ENCODE measurements at places on chromosomes 5 and 9. TPM values are rescaled to one million over a fixed set of nuclear protein-coding genes. Genes with fewer than 3 reads are reported as not detected.

PCDHB9 gene
- total RNA-seq, result 0.31 TPM

CDK5RAP2 gene
- total RNA-seq, result 26.9 TPM

LCN9 gene
- not detected for total RNA-seq

PPP3R2 gene
- total RNA-seq, result not detected

POU5F2 gene
- 3.0 TPM for total RNA-seq

FOXD4L6 gene
- total RNA-seq, result not detected

SPATA31C1 gene
- total RNA-seq, result not detected

C5orf46 gene
- total RNA-seq, result not detected

BNIP1 gene
- 24.2 TPM for total RNA-seq

TMEM8B gene
- total RNA-seq, result 2.0 TPM

RIGI gene
- total RNA-seq, result 5.6 TPM

GDNF gene
- not detected for total RNA-seq

F2R gene
- total RNA-seq, result 14.2 TPM

C5orf58 gene
- not detected for total RNA-seq

TCF7 gene
- total RNA-seq, result 193 TPM

ENTPD8 gene
- total RNA-seq, result not detected

TNFSF15 gene
- 2.9 TPM for total RNA-seq

OMD gene
- total RNA-seq, result not detected

PRDM9 gene
- total RNA-seq, result not detected

ZNG1C gene
- total RNA-seq, result 19.3 TPM

COL23A1 gene
- 0.10 TPM for total RNA-seq

XRCC4 gene
- total RNA-seq, result 5.0 TPM

IFNA5 gene
- total RNA-seq, result 0.10 TPM

SLC4A9 gene
- 0.10 TPM for total RNA-seq

WWC1 gene
- 0.10 TPM for total RNA-seq

LECT2 gene
- not detected for total RNA-seq

MARCOL gene
- not detected for total RNA-seq

WHRN gene
- 4.7 TPM for total RNA-seq

IGIP gene
- 2.3 TPM for total RNA-seq

LCN1 gene
- not detected for total RNA-seq

RARS1 gene
- 194 TPM for total RNA-seq

SLC23A1 gene
- total RNA-seq, result not detected

BAAT gene
- total RNA-seq, result 0.10 TPM

HARS2 gene
- 31.8 TPM for total RNA-seq

FBP2 gene
- total RNA-seq, result not detected

SMIM15 gene
- 17.4 TPM for total RNA-seq

GPSM1 gene
- 2.6 TPM for total RNA-seq

LMX1B gene
- not detected for total RNA-seq

CCL27 gene
- 0.21 TPM for total RNA-seq

PDE4D gene
- 171 TPM for total RNA-seq

SLC36A3 gene
- total RNA-seq, result not detected

FCN1 gene
- 1,156 TPM for total RNA-seq

LRRC70 gene
- 8.6 TPM for total RNA-seq

MSX2 gene
- under 0.01 TPM for total RNA-seq

PCDHA1 gene
- not detected for total RNA-seq

SLC6A7 gene
- 0.10 TPM for total RNA-seq

SPRY4 gene
- total RNA-seq, result not detected

TXNDC8 gene
- not detected for total RNA-seq

GDA gene
- total RNA-seq, result not detected

IL13 gene
- 0.31 TPM for total RNA-seq

ROPN1L gene
- 0.42 TPM for total RNA-seq

RNF183 gene
- total RNA-seq, result not detected

FOXD4L3 gene
- not detected for total RNA-seq

OCLN gene
- 0.10 TPM for total RNA-seq

SH3RF2 gene
- total RNA-seq, result 0.31 TPM

SPATA31A3 gene
- total RNA-seq, result not detected

ATP6V1G1 gene
- 265 TPM for total RNA-seq
